ENCODE measurements at places on chromosomes 4 and X.

DNA sequence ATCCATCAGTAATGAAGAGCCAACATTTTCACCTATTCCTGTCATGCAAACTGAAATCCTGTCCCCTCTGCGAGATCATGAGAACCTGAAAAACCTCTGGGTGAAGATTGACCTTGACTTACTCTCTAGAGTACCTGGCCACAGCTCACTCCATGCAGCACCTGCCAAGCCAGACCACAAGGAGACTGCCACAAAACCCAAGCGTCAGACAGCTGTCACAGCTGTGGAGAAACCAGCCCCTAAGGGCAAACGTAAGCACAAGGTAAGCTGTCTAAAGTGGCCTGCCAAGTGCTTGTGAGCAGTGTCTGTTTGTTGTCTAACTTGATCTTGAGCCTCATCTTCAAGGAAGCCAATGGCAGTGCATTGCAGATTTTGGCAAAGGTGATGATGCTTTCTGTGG lies 455.9 kb downstream of the AFF2 start:
- DNase-seq, result no peak

DNA sequence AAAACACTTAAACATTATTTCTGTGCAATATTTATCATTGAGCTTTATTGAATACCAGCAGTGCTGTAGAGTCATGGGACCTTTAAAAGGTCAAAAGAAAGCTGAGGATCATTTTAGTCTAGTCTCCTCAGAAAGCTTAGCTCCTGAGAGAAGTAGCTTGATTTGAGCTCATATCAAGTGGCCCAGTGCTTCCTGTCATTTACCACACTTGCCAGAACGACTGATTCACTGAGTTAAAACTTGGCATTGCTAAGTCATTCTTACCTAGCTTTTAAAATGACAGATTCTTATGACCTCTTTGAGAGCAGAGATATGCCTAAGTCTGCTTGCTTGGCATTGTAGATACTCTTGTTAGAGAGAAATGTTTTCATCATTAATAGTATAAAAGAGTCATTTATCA lies 15.2 kb downstream of the SEPTIN11 start:
- DNase-seq, result no peak

DNA sequence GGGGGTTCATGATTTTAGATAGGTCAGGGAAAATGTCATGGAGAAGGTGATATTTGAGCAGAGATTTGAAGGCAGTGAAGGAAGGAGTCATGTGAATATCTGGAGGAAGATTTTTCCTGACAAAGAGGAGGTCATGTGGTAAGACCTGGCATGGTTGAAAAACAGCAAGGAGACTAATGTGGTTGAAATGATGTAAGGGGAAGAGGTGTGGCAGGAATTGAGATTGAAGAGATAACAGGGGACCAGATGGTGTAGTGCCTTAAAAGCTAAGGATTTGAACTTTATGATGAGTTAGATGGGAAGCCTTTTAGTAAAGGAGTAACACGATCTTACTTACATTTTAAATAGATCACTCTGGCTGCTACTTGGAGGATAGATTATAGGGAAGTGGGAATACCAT lies 210.9 kb downstream of the RTL9 start:
- DNase-seq, result no peak

DNA sequence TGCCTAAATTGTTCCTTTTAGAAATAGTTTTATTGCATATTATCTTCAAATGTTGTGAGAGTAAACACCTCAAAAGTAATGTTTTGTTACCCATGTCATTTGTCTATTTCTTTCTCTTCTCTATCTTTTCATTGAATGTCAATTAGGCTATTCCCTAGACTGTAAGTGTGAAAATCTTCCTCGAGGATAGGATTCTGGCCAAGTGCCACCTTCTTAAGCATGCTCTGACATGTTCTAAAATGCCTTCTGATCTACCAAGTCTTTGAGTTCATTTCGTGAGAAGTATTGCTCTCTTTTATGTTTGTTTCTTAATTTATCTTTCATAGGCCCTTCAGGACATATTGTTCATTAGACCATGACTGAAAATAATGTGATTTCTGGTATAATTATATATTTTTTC lies 44.1 kb upstream of the TLL1 start:
- no peak for DNase-seq

GRCh38 chr4:102247041-102247440 lies 98.2 kb downstream of the SLC39A8 start:
- DNase-seq, result no peak

GRCh38 chrX:69179380-69179911 lies 14.2 kb upstream of the PJA1 start:
- no peak for DNase-seq

DNA sequence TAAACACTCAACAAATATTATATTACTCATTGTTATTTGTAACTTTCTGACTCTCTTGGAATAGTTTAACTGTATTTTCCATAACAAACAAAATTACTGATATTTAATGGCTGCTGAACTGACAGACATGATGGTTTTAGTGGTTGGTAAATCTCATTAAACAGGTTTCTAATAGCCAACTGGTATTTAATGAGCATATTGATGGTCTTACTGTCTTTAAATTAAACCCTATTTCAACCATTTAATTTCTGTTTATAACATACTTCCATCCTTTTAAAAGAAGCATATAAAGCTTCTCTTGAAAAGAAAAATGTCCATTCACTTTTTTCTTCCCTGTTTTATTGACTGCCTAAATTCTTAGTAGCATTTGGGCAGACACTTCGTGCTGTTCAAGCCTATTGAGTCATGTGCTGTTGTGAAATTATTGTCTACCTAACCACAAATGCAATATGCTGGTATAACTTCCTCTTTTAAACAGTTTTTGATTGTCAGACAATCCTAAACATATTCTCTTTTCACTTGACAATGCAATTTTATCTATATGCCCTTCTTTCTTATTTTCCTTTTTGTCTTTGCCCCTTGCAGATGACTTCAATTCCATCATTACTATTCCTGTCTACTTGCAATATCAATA lies 163.9 kb upstream of the SLC7A11 start:
- no peak for DNase-seq
